ENCODE measurements at places on chromosomes 2 and 18. TPM values are rescaled to one million over a fixed set of nuclear protein-coding genes. Genes with fewer than 3 reads are reported as not detected.

CD28 gene
- total RNA-seq = not detected

KANSL3 gene
- total RNA-seq = 33.5 TPM

GPAT2 gene
- 0.44 TPM for total RNA-seq

LIMS3 gene
- total RNA-seq = not detected

DNA sequence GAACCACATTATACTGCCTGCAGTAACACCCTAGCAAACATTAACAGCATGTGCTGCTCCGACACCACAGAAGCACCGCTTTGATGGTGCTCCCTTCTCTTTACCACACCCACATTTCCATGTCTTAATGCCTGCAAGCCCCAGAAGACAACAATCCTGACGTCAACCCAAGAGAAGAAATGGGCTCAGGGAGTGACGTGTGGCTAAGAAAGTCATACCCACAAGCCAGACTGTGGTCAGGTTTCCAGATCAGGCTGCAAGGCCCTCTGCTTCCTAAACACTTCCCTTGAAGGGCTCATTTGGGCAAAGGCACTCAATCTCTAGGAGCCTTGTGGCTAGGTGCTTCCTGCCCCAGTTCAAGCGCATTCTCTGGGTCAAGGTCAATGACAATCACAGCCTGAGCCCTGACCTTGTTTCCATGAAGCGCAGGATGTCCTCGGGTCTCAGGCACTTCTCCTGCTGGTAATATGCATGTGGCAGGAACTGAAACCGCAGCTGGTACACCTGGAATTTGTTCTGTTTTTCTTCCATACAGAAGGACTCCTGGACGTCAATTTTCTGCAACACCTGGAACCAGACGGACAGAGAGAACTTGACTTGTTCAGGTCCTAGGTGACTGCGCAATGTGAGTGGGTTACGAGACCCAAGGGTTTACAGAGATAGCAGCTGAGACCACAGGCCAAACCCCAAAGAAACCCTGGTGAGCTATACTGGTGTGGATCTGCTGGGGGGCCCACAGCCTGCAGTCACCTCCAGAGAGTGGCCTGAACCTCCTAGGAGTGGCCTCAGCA is 67.2 kb downstream of the POLR1A start:
- DNase-seq = no peak

GRCh38 chr2:105188343-105188742 is 53.2 kb upstream of the GPR45 start:
- DNase-seq = no peak

DNA sequence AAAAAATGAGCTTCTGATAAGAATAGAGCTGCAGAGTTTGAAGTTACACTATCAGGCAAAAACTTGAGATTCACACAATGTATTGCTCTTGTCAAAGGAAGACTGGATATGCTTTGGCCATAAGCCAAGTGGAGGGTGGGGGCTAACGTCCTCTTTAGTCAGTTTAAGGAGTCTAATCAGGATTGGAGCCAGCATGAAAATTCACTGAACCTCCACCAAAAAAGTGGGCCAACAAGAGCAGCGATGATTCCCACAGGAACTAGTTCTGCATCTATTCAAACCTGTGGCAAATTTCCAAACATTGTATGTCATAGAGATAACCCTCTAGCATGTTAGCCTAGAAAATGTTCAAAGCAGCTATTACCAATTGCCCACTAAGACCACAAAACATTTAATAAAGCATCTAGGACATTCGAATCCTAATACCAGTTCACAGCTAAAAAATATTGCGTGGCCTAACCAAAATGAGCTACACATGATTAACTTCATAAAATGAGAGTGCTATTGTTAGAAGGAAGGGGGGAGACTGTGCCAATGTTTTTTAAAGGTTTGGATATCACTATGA is 43.5 kb upstream of the TMEM247 start:
- no peak for DNase-seq
